Activated T-helper 1 cell treated with anti-CD3 and anti-CD28 coated beads, Interleukin-12 subunit alpha, Interleukin-12 subunit beta, Interleukin-2, Interleukin-4 antibody, amounts not matched to agents 30 ng/mL and 10 ng/mL and 1 ng/mL, durations not matched to agents 14 hours and 24 hours and 36 hours (primary cell): ENCODE measurements at places on chromosomes 16 and 17. TPM values are rescaled to one million over a fixed set of nuclear protein-coding genes. Genes with fewer than 3 reads are reported as not detected.

TMEM238L gene
- not detected in 2 replicates for total RNA-seq

P2RX1 gene
- 0.13 and 0.34 TPM in 2 replicates for total RNA-seq

CMTM3 gene
- 93.1 and 94.1 TPM in 2 replicates for total RNA-seq

CHST6 gene
- total RNA-seq: not detected in 2 replicates

KRT31 gene
- not detected in 2 replicates for total RNA-seq

XYLT1 gene
- total RNA-seq: 16.4 and 20.1 TPM in 2 replicates

CCDC102A gene
- total RNA-seq: 5.7 and 7.3 TPM in 2 replicates

PPP1R9B gene
- 97.1 and 101 TPM in 2 replicates for total RNA-seq

DEXI gene
- total RNA-seq: 36.2 and 40.8 TPM in 2 replicates

CENPT gene
- 41.6 and 45.0 TPM in 2 replicates for total RNA-seq

SAMD14 gene
- 1.6 and 3.6 TPM in 2 replicates for total RNA-seq

TNFSF13 gene
- 2.2 and 3.3 TPM in 2 replicates for total RNA-seq

TMC8 gene
- total RNA-seq: 234 and 239 TPM in 2 replicates

KRT13 gene
- total RNA-seq: not detected in 2 replicates

PYY gene
- 0.36 TPM in 1 of 2 replicates, not detected in the other for total RNA-seq

OR2C1 gene
- total RNA-seq: not detected in 2 replicates

- peaks cover 65% of the 10 kb centered on the region for H3K4me1 ChIP-seq
- H3K4me3 ChIP-seq: peak overlapping the region; percentile 32
- peaks cover 13% of the 10 kb centered on the region for H3K36me3 ChIP-seq
Measured at GRCh38 chr16:27273670-27274423, 5.3 kb upstream of the NSMCE1 start.

- no peaks in the 10 kb centered on the region for H3K4me1 ChIP-seq
- no peak overlapping the region for H3K4me3 ChIP-seq
- DNase-seq: no peak
- H3K27me3 ChIP-seq: peaks cover 35% of the 10 kb centered on the region
- no peak overlapping the region for H3K27ac ChIP-seq
Measured at GRCh38 chr17:39217734-39218369, 7.9 kb downstream of the STAC2 start.

- no peaks in the 10 kb centered on the region for H3K27me3 ChIP-seq
- H3K36me3 ChIP-seq: peaks cover 5% of the 10 kb centered on the region
- DNase-seq: no peak
- peaks cover 59% of the 10 kb centered on the region for H3K4me1 ChIP-seq
- peak overlapping the region; percentile 86 for H3K27ac ChIP-seq
Measured at GRCh38 chr17:17848311-17849082, 11.7 kb upstream of the SREBF1 start.

DNA sequence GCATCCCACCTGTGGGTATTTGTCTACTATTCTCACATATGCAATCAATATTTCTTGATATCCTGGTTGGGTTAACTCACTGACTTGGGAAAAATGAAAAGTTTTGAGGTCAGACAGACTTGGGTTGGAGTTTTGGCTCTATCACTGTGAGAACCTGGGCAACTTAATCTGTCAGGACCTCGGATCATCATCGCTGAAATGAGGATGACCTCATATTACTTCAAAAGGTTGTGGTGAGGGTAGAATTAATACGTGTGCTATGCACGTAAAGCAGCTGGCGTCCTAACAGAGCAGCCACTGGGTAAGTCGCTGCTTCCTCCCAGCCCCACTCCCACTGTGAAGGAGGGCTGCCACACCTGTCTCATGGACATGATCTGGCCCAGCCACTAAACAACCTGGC lies 57.3 kb downstream of the COG7 start:
- peaks cover 19% of the 10 kb centered on the region for H3K36me3 ChIP-seq
- H3K4me1 ChIP-seq: no peaks in the 10 kb centered on the region
- no peaks in the 10 kb centered on the region for H3K27me3 ChIP-seq
- no peak overlapping the region for H3K4me3 ChIP-seq

DNA sequence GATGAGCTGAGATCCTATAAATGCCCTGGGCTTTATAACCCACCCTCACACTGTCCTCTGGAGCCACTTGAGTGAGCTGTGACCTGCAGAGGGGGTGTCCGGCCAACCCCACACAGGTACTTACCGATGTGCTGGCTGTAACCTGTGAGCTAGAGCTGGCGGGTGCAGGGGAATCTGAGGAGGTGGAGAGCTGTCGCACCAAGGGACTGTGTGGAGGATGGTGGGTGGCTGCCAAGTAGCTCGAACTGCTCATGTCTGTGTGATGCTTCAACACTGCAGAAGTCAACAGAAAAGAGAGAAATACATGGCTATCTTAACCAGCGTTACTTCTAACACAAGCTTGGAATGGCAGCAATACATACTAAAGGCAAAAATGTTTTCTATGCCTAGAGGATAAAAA lies 39.4 kb downstream of the STH start:
- H3K27me3 ChIP-seq: no peaks in the 10 kb centered on the region
- peak overlapping the region; percentile 21 for H3K27ac ChIP-seq
- peaks cover 43% of the 10 kb centered on the region for H3K36me3 ChIP-seq
- H3K4me3 ChIP-seq: no peak overlapping the region
- peaks cover 27% of the 10 kb centered on the region for H3K4me1 ChIP-seq

DNA sequence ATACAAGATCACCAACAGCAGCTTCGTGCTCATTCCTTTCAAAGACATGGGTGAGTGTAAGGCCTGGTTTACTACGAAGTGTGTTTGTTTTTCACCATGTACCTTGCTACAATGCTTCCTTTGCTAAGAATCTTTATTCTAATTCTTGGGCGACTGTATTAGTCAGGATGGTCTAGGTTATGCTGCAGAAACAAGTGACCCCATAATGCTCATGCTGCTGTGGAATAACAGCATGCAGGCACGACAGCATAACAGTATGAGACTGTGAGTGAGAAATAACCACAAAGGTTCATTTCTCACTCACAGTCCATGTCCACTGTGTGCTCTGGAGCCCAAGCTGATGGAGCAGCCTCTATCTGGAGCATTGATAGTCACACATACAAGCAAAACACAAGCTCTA lies 38.0 kb downstream of the TMC7 start:
- H3K27me3 ChIP-seq: peaks cover 5% of the 10 kb centered on the region
- H3K4me3 ChIP-seq: no peak overlapping the region
- no peaks in the 10 kb centered on the region for H3K4me1 ChIP-seq
- no peak overlapping the region for H3K27ac ChIP-seq

GRCh38 chr17:78722246-78722761 lies 59.8 kb downstream of the CYTH1 start:
- H3K4me1 ChIP-seq: peaks cover 75% of the 10 kb centered on the region
- H3K36me3 ChIP-seq: peaks cover 16% of the 10 kb centered on the region
- H3K27me3 ChIP-seq: no peaks in the 10 kb centered on the region
- H3K27ac ChIP-seq: peak overlapping the region; percentile 45
- no peak overlapping the region for H3K4me3 ChIP-seq

DNA sequence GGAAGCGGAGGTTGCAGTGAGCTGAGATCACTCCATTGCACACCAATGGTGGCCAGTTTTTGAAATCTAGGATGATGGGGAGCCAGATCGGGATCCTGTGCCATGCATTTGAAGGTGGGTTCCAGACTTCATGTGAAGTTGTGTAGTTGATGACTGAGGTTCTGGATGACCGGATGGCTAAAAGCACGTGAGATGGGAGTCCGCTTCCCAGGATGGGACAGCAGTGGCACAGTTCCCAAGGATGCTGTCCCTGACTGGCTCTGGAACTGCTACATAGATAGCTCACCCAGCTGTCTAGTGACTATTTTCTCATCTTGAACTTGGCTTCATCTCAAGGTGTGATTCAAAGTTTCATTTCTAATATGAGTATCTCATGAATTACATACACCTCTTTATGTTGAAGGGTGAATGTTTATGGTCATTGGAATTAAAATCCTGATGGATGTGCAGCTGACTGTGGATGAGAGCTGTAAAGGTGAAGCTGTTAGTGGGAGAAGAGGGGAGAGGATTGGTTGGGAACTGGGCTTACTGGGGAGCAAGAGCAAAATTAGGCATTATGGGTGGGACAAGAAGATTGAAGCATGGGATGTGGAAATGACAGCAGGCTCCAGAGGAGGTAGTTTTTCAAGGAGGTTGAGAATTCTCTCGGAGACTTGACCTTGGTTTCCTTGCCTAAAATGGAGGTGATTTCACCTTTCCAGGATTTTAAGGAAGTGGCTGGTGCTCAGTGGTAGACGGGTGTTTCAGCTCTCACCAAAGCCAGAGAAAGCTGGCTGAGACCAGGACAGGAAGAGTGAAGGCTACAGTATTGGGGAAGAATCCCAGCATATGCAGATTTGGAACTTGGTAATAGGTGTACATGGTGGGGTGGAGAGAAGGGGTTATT lies 8.2 kb downstream of the TUFM start:
- H3K4me1 ChIP-seq: peaks cover 13% of the 10 kb centered on the region
- peak overlapping the region; percentile 65 for H3K27ac ChIP-seq
- no peak overlapping the region for H3K4me3 ChIP-seq
- no peak for DNase-seq

GRCh38 chr16:3816326-3816725 lies 64.2 kb downstream of the CREBBP start:
- H3K4me1 ChIP-seq: peaks cover 48% of the 10 kb centered on the region
- no peak for DNase-seq
- H3K27ac ChIP-seq: no peak overlapping the region

GRCh38 chr17:39238311-39238972 lies 12.7 kb upstream of the STAC2 start:
- no peak overlapping the region for H3K4me3 ChIP-seq
- no peaks in the 10 kb centered on the region for H3K36me3 ChIP-seq
- H3K27ac ChIP-seq: no peak overlapping the region
- DNase-seq: no peak

DNA sequence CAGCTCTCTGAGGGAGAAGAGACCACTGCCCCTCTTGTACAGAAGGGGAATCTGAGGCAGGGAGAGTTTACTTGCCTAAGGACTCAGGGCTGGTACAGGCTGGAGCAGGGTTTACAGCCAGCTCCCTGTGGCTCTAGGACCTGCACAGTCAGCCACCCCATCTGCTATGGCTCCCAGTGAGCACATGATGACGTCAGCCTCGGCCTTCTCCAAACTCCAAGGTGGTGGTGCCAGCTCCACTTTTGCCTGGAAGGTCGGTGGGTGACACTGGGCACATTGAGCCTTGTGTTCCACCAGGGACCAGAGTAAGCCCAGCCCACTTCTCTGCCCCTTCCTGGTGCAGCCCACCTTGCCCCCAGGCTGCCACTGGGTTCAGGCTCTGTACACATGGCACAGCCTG lies 202.2 kb downstream of the ENGASE start:
- no peaks in the 10 kb centered on the region for H3K36me3 ChIP-seq
- H3K4me3 ChIP-seq: no peak overlapping the region
- H3K27me3 ChIP-seq: no peaks in the 10 kb centered on the region

DNA sequence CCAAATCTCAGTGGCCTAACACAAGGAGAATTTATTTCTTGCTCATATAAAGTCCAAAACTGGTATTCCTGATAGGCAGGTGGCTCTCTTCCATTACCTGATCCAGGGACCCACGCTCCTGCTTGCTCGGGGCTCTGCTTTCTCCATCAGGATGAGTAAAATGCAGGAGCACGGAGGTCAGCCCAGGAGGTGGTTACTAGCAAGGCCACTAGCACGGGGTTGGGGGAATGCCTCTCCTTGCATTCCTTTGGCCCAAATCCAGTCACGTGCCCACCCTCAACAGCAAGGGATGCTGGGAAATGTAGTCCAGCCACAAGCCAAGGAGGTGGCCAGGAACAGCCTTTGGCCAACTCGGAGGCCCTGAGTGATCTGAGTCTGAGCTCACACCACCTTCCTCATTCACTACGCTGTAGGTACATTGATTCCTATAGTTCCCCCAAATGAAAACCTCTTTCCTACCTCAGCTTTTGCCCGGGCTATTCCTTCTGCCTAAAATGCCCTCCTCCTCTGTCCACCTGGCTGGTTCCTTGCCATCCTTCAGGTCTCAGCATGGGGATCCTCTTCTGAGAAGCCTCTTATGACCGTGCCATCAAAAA lies 38.3 kb upstream of the HAPSTR1 start:
- no peak overlapping the region for H3K4me3 ChIP-seq
- no peaks in the 10 kb centered on the region for H3K27me3 ChIP-seq
- peaks cover 4% of the 10 kb centered on the region for H3K4me1 ChIP-seq
- H3K27ac ChIP-seq: no peak overlapping the region

GRCh38 chr16:19883966-19884485 lies 622 bp downstream of the GPRC5B start:
- H3K4me1 ChIP-seq: peaks cover 16% of the 10 kb centered on the region
- peak overlapping the region; percentile 61 for H3K4me3 ChIP-seq
- H3K27me3 ChIP-seq: peaks cover 36% of the 10 kb centered on the region
- no peaks in the 10 kb centered on the region for H3K36me3 ChIP-seq
- no peak for DNase-seq

DNA sequence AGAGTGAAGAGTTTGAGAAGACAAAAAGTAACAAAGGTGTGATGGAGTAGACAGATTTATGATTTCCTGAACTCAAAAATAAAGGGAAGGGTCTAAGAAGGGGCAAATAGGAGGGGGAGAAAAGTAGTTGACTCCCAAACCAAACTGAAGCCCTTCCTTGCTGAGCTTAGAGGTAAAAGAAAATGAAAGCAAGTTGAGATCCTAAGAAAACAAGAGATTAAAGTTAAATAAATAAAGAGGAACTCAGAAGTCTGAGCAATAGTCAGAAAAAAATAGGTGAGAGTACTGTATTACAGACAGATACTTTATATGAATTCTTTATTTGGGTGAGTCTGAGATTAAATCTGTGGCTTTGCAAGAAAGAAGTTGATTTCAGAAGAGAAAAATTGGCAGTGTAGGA lies 3.3 kb upstream of the PSMD12 start:
- H3K4me1 ChIP-seq: peaks cover 29% of the 10 kb centered on the region
- no peak for DNase-seq
- no peak overlapping the region for H3K4me3 ChIP-seq
- H3K27me3 ChIP-seq: peaks cover under 1% of the 10 kb centered on the region
- H3K36me3 ChIP-seq: peaks cover 6% of the 10 kb centered on the region

- H3K4me1 ChIP-seq: peaks cover 14% of the 10 kb centered on the region
- no peak for DNase-seq
- no peaks in the 10 kb centered on the region for H3K27me3 ChIP-seq
- H3K36me3 ChIP-seq: peaks cover 23% of the 10 kb centered on the region
- H3K4me3 ChIP-seq: no peak overlapping the region
Measured at GRCh38 chr17:5330981-5331380, 48.9 kb downstream of the RABEP1 start.

DNA sequence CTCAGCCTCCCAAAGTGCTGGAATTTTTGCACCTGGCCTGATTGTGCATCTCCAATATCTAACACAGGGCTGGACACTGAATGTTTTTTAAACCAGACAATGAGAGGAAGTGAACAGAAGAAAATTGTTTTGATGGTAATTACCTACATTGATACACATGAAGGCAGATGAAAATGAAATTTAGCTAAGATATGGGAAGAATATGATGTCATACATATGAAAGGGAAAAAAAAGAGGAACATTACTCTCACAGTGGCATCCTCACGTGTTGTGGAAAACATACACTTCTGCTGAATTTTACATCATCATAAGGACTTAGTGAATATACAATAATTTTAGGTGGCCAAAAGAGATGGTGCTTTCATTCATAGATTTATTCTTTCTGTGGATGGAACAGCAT lies 111.7 kb downstream of the SYCE1L start:
- no peak for DNase-seq
- no peak overlapping the region for H3K27ac ChIP-seq
- H3K36me3 ChIP-seq: no peaks in the 10 kb centered on the region
- H3K4me3 ChIP-seq: no peak overlapping the region
- peaks cover 9% of the 10 kb centered on the region for H3K4me1 ChIP-seq
- H3K27me3 ChIP-seq: no peaks in the 10 kb centered on the region

GRCh38 chr16:82864332-82865040 lies 237.7 kb downstream of the CDH13 start:
- H3K4me3 ChIP-seq: no peak overlapping the region
- H3K27ac ChIP-seq: no peak overlapping the region
- DNase-seq: no peak
- no peaks in the 10 kb centered on the region for H3K27me3 ChIP-seq

GRCh38 chr17:58666858-58667267 lies 25.0 kb downstream of the TEX14 start:
- DNase-seq: peak; percentile 8
- no peak overlapping the region for H3K27ac ChIP-seq
- peak overlapping the region; percentile 16 for H3K4me3 ChIP-seq
- H3K27me3 ChIP-seq: peaks cover 10% of the 10 kb centered on the region

- no peak for DNase-seq
- peaks cover 14% of the 10 kb centered on the region for H3K27me3 ChIP-seq
- no peak overlapping the region for H3K27ac ChIP-seq
- H3K36me3 ChIP-seq: no peaks in the 10 kb centered on the region
Measured at GRCh38 chr17:7211491-7212273, 8.0 kb downstream of the DLG4 start.
